Activated CD4-positive, alpha-beta T cell treated with anti-CD3 and anti-CD28 coated beads, Interleukin-2, amount 10 ng/mL, durations not matched to agents 7 days and 5 days (primary cell): ENCODE measurements at places on chromosomes 7 and 10. TPM values are rescaled to one million over a fixed set of nuclear protein-coding genes. Genes with fewer than 3 reads are reported as not detected.

Gene CPED1
- total RNA-seq, result 0.17 TPM

Gene C10orf62
- total RNA-seq, result not detected

Gene ALKBH4
- total RNA-seq, result 12.9 TPM

Gene LAMB4
- not detected for total RNA-seq

Gene EIF5AL1
- total RNA-seq, result 0.37 TPM

Gene ADCYAP1R1
- total RNA-seq, result not detected

Gene SLC18A3
- not detected for total RNA-seq

Gene CTAGE6
- total RNA-seq, result 0.92 TPM

Gene FZD8
- total RNA-seq, result 0.22 TPM

Gene SH2D4B
- total RNA-seq, result 0.10 TPM

Gene OR9A2
- not detected for total RNA-seq

Gene TEX36
- not detected for total RNA-seq

Gene SPDYE6
- total RNA-seq, result not detected

Gene PTER
- 19.2 TPM for total RNA-seq

Gene MACROH2A2
- 5.0 TPM for total RNA-seq

Gene TMEM273
- 12.5 TPM for total RNA-seq

Gene CNNM1
- total RNA-seq, result 0.57 TPM

Gene HOXA4
- total RNA-seq, result not detected

Gene PCBD1
- total RNA-seq, result 21.8 TPM

Gene FOXP2
- not detected for total RNA-seq

Gene IFIT2
- total RNA-seq, result 9.9 TPM

Gene DNAJB12
- total RNA-seq, result 31.8 TPM

Gene BMS1
- 16.2 TPM for total RNA-seq

Gene PDGFA
- total RNA-seq, result 0.37 TPM

Gene CLDN15
- total RNA-seq, result 24.2 TPM

Gene RPEL1
- total RNA-seq, result not detected

Gene AKR1C3
- 6.1 TPM for total RNA-seq

Gene KCP
- total RNA-seq, result 0.10 TPM

Gene PRDX3
- total RNA-seq, result 122 TPM

Gene RADIL
- 0.37 TPM for total RNA-seq

Gene VSIR
- total RNA-seq, result 120 TPM

Gene CYP3A5
- total RNA-seq, result not detected

Gene SOSTDC1
- not detected for total RNA-seq

Gene IL15RA
- total RNA-seq, result 16.1 TPM

Gene CCDC172
- not detected for total RNA-seq

Gene MCM10
- total RNA-seq, result 57.4 TPM

Gene IKZF1
- 406 TPM for total RNA-seq
